ENCODE measurements at places on chromosomes 6 and 20.

DNA sequence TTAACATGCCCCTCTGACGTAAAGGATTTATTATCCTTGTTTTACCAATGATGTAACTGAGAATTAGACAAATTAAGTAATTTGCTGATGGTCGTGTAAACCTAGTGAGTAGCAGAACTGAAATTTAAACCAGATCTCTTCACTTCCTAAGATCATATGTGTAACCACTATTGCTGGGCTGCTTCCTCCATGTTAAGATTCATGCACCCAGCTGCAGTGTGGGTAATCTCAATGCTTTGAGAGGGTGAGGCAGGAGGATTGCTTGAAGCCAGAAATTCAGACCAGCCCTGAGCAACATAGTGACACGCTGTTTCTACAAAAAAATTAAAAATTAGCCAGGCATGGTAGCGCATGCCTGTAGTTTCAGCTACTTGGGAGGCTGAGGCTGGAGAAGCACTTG lies 97.9 kb downstream of the L3MBTL3 start:
- no peak for DNase-seq

DNA sequence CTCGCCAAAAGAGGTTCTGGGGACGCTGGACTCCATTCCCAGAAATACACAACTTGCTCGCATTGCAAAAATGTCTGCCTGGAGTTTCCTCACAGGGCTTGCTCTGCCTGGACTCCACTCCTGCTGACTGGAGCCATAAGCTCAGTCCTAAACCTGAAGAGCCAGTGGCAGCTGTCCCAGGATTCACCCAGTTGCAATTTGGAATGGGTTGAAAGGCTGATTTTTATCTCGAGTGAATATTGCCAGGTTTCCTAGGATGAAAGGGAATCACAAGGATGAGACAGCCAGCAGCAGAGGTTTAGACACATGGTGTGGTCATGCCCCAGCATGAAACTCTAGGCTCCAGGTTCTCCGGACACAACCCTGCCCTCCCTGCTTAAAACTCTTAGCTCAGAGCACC lies 223.3 kb downstream of the BMP7 start:
- no peak for DNase-seq

DNA sequence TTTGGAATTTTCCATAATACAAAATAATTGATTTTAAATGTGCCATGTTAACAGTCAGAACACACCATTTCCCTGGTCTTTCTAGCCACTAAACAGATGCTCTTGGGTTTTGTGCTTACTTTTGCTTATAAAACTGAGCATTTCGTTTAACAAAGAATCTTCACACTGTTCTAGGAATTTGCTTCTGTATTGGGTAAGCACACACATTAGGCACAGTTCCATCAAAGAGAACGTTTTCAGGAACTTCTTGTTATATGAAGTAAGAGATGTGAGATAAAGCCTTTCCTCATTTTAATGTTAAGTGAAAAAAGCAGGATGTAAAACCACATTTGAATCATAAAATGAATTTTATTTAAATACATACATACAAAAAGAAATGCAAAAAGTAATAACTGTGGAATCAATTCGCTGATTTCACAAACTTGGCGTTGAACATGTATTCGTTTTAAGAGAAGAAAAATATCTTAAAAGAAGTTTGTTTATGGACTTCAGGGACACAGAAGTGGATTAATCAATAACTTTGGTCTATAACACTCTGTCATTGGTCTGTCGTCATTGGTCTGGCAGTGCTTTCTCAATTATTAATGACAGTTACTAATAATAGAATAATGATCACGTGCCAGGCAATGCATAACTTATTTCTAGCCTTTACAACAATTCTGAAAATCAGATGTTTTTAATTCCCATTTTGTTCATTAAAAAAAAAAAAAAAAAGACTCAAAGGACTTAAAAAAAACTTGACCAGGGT lies 199.9 kb upstream of the PRDM1 start:
- DNase-seq: no peak

GRCh38 chr6:29953001-29953441 lies 10.7 kb downstream of the HLA-A start:
- DNase-seq: peak; percentile 34

- peak; percentile 36 for DNase-seq
Observed at GRCh38 chr20:49865559-49865958, 49.8 kb downstream of the SPATA2 start.
